ENCODE measurements at places on chromosomes 1 and 21.

- no peak for DNase-seq
Measured at GRCh38 chr1:42888013-42888633, 41.7 kb downstream of the ZNF691 start.

- DNase-seq, result no peak
Measured at GRCh38 chr1:27504588-27505419, 14.8 kb upstream of the WASF2 start.

DNA sequence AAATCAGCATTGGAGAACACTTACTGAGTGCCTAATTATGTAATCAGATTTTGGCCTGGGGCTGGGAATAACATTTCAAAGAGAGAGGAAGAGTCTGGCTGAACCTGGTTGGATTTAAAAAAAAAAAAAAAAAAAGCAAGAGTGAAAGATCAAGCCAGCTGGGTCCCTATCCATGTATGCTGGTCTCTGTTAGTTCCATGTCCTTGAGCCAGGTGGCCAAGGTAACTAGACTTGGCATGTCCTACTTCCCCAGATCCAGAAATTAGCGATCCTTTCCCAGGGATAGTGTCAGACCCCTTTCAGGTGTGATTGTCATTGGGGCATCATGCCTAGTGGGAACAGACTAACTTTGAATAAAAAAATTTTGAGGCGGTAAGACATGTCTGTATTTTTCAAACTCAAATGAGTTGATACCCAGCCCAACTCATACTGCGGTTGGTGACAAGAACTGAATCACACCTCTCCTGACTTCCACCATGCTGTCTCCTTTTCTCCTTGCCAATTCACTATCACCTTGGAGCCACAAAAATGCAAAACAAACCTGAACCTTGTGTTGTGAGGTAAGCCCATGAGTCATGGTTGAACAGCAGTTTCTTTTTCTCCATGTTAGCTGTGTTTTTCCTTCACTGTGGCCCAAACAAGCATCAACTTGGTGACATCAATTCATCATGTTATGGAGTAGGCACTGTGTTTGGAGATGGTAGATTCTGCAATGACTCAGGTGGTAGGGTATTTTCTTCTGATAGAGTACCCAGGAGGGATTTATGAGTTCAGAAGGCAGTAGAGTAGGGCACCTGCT, 24.5 kb upstream of the PPP2R5A start:
- no peak for DNase-seq

DNA sequence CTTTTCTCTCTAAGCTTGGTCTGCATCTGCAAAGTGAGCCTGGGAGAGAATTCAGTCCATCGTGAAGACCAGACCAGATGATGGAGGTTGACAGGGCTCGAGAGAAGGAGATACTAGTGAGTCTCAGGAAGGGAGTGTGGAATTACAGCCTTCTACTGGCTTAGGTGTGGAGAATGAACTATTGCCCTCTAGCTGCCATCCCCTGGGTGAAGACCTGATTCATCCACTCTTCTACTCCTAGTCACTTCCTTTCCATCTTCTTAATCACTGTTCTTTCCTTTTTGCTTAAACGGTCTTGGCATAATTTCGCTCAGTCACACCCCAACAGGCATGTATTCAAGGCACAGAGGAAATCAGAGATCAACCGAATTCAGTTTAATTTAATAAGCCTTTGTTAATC, 34.0 kb upstream of the HSD17B7 start:
- peak; percentile 21 for DNase-seq

DNA sequence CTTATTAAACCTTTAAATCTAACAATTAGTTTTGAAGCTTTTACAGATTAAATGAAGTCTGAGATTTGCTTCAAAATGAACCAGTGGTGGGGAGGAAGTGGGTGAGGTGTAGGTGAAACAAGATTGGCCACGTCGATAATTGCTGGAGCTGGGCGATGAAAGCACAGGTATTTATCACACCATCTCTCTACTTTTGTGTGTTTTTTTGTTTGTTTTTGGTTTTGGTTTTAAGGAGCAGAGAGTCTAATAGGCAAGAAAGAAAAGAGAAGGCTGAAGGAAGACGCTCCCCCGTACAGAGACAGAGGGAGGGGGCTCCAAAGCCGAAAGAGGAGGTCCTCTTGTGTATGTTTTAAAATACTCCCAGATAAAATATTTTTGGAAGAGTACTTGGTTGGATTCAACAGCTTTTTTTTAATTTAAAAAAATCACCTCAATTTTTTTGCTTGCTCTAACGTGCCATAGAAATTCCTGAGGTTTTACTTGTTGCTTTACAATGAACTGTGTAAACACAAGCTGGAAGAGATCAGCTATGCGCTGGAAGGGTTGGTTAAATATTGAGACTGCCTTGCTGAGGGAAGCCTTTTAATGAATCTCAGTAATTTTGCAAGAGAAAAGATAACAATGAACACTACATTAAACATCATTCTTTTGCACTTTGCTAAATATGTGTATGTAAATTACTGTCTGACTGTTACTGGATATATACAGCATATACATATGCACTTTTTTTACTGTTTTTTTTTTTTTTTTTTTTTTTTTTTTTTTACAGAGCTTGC, 6.7 kb upstream of the LGALS8 start:
- DNase-seq, result no peak

DNA sequence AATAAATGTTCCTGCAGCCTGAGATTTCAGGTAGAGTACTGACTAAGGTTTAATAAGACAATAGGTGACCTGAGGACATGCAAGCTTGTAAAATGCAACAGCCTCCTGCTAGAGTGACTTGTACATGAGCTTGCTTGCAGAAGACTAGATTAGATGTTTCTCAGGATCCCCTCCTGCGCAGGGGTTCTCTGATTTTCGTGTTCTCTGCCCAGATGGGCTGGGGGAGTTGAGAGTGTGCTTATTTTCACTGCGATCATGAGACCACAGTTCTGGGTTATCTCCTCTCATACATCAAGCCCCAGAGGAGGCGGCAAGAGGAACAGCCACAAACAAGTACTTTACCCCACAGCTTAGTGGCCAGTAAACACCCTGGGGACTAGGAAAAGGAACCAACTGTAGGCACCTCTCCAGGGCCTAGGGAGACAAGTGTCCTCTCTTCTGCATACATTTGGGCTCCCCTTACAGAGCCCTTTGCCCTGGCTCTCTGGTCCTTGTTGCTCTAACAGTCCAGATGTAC, 8.0 kb downstream of the TMEM81 start:
- DNase-seq, result no peak

DNA sequence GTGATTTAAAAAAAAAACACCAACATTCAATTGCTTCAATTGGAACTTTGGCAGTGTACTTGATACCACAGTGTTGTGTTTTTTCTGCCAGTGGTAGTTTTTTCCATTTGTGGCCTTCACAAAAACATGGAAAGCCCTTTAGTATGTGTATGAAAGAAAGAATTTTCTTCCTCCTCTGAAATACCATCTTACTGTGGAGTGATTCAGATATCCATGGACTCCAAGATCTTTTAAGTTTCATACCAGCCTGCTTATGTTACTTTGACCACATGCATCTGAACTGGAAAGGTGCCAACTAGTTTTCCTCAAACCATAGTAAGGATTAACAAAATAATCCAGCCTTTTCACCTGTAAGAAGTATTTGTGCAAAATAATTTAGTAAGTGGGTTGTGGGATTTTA, 3.4 kb downstream of the PPP2R5A start:
- DNase-seq, result no peak

DNA sequence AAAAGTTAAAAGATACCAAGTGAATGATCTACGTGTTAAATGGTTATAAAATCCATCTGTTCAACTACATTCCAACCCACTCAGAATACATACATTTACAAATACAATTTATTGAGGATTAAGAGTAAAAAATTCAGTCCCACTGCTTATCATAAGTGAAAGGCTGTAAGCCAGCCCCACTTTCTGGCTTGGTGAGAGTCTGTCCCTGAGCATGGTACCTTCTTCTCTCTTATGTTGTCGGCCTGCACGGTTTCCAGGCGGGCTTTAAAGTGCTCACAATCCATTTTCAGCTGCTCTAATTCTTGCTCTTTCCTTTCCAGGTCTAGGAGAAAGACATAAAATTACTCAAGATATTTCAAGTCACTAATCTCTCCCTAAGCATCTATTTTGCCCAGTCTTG, 15.2 kb downstream of the HSF2BP start:
- DNase-seq, result no peak

- no peak for DNase-seq
Measured at GRCh38 chr1:43002116-43002515, 43.4 kb upstream of the SLC2A1 start.

GRCh38 chr1:206831650-206832049, 33.8 kb upstream of the IL20 start:
- DNase-seq, result no peak

GRCh38 chr1:70504821-70505193, 93.7 kb downstream of the CTH start:
- DNase-seq, result peak; percentile 29

GRCh38 chr1:152770411-152770810, 4.5 kb upstream of the LCE1F start:
- no peak for DNase-seq

DNA sequence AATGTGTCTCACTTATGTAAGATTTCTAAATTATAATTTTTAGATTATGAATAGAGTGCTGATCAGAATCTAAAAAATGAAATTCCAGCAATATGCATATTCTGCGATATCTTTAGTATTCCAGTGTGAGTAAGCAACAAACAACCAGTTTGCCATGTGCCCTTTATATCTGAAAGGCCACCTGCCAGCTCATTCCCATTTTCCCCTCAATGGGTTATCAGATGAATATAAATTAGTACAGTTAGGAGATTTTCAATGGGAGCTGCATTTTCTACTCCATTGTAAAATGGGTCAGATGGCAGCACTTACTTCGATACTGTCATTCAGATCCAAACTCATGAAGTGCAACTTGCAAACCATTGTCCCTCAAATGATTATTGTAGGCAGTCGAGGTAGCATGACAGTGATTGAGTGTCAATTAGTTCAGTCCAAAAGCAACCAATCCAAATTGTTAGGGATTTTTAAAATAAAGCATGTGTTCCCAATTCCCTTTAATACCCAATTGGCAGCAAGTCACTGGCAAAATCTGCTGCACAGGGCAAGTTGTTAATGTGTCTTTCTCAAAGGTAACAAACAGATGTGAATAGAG, 680.3 kb downstream of the LRRIQ3 start:
- DNase-seq, result no peak

GRCh38 chr21:38925478-38925877, 119.7 kb downstream of the ETS2 start:
- DNase-seq, result no peak

DNA sequence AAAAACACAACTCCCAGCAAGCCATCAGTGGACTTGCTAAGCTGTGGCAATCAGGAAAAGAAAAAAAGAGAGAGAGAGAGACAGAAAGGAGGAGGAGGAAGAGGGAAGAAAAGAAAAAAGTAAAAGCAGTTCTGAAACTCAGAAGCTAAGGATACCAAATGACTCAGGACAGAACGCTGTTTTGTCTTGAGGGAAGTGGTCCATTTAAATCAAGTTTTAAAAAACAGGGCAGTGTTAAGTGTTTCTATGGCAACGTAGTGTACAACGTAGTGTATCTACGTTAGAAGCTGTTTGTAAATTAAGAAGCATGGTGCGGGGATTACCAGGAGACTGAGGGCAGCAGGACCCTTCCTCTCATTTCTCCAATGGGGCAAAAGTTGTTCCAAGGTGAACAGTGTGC, 5.8 kb downstream of the ADORA3 start:
- DNase-seq, result no peak

DNA sequence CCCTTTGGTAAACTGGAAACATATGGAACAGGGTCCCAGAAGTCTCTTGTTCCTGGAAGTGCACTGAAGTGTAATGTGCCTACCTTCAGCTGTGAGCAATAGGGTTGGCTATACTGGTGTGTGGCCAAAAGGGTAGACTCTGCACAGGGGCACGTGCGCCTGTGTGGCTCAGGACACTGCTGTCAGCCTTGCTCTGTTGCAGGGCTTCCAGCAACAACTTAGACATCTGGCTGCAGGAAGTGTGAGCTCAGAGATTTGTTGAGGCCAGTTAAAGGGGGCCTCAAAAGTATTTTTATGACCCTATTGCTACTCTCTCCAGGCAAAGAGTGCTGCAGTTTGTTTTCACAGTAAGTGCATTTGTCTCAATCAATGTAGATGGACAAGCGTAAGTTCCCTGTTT, 7.5 kb downstream of the CTPS1 start:
- DNase-seq, result no peak

DNA sequence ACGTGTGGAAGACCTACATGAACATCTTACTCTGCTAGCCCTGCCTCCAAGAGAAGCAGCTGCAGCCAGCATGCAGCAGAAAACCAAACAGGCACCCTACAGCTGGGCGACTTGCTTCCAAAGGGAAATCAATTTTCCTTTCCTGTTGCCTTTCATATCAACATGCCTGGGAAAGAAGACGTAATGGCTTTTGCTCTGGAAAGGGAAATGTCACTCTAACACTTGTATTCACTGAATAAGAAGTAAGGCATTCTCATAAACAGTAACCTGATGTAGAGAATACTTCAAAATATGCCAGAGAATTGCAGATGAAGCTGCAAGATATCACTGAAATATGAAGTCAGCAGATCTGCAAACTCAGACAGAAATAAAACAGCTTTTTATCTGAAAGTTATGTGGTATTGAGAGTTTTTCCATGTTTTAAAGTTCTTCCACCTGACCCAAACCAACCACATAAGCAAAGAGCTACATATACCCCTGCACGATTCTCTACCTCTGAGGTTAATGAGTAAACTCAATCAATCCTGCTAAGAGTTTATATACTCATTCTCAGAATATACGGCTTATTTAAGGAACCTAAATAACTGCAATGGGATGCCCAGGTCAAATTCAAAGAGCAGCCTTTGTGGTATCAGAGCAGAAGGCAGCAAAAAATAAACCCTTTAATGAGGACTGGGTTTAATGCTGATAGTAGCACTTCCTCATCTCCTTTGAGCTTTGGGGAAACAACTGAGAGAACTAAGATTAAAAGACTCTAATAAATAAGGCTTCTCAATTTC, 150.9 kb downstream of the RERE start:
- no peak for DNase-seq

DNA sequence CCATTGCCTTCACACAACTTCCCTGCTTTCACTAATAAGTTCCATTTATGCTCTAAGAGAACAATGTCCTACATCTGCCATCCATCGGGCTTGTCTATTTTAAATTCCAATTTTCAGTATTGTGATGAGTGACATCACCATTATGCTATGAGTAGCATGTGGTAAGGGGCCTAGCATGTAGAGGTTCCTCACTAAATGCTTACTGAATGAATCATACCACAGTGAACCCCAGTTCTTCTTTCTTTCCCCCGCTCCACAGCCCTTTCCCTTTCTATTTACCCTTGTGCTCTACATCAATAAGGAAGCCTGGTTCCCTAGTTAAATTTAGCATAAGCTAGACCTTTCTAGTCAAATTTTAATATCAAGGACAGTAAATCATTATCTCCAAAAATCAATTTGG, 195.0 kb upstream of the RGS18 start:
- DNase-seq, result no peak

- DNase-seq, result no peak
Measured at GRCh38 chr1:102105931-102106550, 109.3 kb upstream of the OLFM3 start.

- no peak for DNase-seq
Measured at GRCh38 chr1:221735999-221736398, 5.9 kb downstream of the DUSP10 start.

DNA sequence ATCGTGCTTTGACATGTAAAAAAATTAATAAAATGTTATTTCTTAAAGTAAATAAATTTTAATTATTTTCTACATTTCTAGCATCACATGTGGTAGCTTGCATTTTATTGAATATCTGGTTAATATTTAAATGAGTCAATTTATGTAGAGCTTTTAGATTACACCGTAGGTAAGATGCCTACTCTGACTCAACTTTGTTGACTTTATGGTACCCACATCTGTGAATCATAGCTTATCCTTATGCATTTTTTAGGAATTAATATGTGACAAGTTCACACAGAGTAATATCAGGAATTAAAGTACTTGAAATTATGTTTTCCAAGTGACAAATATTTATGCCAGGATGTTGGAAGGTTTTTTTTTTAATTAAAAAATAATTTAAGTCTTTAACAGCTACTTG, 120.7 kb downstream of the LEPR start:
- no peak for DNase-seq

Measured in HFF-Myc (cell line).